Renal pelvis (tissue), 12 donors: ENCODE measurements at places on chromosomes 3 and 15.

- no peak for DNase-seq
Observed at GRCh38 chr3:1805331-1805730, 293.3 kb upstream of the CNTN4 start.

DNA sequence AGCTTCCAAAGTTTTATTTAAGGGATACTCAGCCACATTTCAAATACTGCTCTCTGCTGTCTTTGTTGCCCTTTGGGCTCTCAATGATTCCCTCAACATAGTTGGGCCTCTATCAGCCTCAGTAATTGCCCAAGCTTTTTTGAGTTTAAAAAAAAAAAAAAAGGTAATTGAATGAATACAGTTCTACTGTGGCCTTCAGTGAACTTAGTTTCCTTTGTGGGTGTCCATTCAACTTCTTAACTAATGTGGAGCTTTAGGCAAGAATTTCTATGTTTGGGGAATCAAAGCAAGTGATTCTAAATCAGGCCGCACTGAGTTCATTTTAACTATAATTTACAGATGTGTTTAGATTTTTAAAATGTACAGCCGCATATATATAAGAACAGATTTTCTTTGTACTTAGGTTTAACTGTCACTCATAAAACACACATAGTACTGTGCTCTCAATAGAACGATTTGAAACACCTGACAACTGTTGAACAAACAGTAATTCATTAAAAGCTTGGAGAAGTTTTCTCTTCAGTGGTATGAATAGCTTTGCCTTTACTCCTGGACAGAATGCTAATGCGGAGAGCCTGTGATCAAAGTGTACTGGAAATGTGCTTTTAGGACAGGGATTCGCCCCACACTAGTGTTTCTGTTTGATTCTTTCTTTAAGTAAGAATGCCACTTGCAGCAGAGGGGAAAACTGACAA is 844.9 kb upstream of the SEMA6D start:
- no peak for DNase-seq

- DNase-seq: no peak
Observed at GRCh38 chr3:178181784-178182183, 354.5 kb upstream of the KCNMB2 start.

DNA sequence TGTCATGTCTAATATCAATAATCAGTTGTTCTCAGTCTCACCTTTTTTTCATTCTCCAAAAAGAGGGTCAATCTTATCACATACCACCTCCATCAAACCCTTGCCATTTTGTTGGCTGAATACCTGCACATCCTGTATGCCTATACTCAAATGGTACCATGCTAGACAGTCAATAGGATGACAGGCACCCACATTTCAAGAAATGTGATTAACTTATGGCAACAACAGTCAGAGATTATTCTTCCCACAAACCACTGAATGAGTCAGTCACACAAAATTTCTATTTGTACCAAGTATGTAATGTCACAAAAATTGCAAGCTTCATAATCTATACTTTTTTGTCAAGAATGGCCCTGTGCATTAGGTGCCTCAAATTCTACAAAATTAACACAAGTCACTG is 5.1 kb upstream of the SLC27A2 start:
- no peak for DNase-seq

DNA sequence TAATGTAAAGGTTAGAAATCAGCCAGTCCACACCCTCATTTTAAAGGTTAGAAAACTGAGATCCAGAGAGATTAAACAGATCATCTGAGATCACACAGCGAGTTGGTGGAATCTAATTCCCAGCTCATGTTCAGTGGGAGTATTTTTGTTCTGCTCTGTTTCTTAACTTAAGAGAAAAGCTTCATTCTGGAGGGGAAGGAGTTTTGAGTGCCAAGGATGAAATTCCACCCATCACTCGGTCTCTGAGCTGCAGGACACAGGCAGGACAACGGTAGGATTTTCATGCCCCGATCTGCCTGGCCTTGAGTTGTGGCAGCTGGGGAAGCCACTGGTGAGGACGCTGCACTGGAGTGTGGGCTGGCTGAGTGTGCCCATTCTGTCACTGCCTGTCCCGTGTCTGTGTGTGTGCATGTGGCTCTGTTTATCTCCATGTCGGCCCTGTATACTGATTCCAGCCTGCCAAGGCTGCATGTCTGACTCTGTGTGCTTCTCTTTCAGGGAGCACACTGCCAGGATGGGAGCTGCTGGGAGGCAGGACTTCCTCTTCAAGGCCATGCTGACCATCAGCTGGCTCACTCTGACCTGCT is 94.3 kb downstream of the CEMIP start:
- peak; percentile 26 for DNase-seq

GRCh38 chr15:24848050-24848449 is 106.7 kb upstream of the SNRPN start:
- DNase-seq: peak; percentile 48

DNA sequence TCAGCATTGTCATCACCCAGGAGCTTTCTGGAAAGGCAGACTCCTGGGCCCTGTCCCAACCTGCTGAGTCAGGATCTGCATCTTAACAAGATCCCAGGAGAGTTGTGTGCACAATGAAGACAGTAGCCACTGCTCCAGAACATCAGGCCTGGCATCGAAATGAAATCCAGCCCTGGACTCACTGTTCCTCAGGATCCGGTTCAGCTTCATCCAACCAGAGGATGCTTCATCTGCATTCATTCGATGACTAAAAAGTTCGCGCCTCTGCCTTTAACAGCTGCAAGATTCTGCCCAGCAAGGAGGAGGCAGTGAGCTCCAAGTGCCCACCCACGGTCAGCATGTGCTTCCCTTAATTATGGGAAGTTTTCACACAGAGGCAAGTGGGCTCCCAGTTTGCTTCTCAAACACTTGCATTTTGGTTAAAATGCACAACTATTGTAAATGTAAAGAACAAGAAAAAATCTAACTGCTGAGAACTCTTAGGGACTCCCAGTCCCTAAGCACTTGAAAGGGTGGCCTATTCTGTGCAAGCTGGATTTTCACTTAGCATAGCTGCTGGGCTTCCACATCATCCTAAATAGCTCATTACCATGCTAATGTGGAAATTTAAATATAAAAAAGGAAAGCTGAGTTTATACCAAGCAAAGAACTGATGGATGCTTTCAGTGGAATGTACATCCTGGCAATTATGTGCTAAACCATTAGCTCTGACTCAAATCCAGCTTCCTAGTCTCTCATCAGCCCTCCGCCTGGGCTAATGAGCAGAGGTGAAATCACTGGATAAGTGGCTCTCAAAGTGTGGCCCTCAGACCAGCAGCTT is 25.5 kb upstream of the ESYT3 start:
- DNase-seq: no peak

DNA sequence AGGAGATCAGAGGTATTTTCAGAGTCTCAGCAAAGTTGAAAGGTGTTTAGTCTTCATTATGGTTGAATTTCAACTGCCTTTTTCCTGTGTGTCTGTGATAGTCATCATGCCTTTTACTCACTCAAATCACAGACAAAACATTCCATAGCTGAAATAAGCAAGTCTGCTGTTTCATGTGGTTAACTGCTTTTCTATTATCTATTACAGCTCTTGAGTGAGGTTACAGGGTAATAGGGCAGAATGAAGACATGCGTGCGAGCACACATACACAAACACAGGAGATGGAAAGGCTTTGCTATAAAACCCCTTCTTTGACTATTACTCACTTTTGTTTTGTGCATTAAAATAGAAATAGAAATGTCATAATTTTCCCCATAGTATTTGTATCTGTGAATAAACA is 192.6 kb upstream of the RARB start:
- no peak for DNase-seq

- no peak for DNase-seq
Observed at GRCh38 chr15:84917452-84917851, 33.0 kb downstream of the SLC28A1 start.

GRCh38 chr3:72553298-72553697 is 294.9 kb downstream of the SHQ1 start:
- DNase-seq: no peak

DNA sequence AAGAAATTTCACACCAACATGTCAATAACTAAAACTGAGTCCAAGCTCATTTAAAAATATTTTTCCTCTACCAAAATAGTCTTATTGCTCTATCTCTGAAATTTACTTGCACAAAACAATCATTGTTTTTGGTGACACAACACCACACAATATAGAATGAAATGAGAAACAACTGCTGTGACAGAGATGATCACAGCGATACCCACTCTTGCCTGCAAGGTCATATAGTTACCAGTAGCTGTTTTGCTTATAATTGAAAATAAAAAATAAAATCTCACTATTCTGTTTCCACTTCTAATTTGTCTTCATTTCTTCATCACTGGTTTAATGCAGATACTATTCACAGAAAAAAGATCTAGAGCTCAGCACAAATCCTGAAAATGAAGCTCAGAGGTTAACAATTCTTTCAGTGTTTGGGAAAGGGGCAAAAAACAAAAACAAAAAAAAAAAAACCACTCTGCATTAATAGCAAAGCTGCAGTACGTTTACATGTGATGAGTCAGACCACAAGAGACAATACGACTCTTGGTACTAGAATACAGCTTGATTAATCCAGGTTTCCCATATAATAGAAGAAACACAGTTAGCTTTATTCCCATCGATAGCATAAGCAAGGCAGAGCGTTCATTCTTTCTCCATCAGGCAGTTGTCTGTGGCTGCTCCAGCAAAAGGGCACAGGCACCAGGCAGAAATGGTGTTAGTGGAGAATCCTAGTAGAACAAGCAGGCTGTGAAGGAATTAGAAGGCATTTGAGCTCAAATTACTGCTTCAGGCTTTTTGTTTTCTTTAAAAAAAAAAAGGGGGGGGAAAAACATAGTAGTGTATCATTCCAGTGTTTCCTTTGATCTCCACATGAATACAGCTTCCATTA is 773 bp downstream of the ANKRD28 start:
- no peak for DNase-seq

DNA sequence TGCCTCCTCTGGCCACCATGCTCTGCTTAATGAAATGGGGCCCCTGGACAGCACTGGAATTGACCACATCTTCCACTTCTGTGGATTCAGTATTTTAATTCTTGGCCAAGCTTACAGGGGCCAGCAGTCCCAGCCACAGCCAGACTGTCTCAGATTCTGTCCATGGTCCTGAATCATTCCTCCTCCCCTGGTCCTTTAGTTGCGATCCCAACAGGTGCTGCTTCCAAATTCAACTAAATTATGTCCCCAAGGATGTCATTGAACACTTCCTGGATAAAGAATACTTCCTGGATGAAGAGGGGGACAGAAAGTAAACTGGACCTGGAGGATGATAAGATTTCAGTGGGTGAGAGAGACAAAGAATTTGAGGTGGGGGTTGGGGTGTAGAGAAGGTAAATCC is 111.1 kb upstream of the FOXB1 start:
- peak; percentile 62 for DNase-seq

DNA sequence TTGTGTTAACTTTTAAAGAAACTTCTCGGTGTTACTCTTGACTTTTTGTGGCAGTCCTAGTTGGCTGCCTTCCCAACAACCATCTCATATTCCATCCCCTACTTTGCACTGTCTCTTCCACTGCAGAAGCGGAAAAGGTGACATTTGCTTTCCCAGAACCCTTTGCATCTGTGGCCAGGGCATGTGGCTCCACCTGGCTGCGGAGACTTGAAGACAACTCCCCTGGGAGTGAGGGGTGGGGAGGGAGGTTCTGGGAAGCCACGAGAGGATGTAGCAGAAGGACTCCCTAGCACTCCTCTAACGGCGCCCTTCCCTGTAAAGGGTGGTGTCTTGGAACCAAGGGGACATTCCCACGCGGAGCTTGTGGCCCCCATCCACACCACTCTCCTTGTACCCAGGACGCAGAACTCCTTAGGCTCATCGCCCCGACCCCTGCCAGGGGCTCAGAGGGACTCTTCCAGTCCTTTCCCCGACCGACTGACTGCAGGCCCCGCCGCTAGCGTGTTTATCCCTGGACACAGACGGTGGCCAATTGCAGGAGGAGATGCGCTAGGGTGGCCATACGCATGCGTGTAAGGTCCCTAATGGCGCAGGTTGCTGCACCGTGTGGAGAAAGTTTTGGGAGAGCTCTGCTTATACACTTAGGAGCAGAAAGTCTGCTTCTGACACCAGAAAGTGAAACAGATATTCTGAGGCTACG is 33.2 kb upstream of the SECISBP2L start:
- no peak for DNase-seq

- DNase-seq: no peak
Observed at GRCh38 chr3:24420224-24420623, 74.4 kb downstream of the THRB start.

- DNase-seq: peak; percentile 5
Observed at GRCh38 chr15:64070965-64071851, 22.4 kb downstream of the CIAO2A start.

GRCh38 chr3:170802164-170803151 is 67.5 kb downstream of the RPL22L1 start:
- DNase-seq: peak; percentile 84

GRCh38 chr15:93239591-93239990 is 150.6 kb upstream of the RGMA start:
- no peak for DNase-seq

DNA sequence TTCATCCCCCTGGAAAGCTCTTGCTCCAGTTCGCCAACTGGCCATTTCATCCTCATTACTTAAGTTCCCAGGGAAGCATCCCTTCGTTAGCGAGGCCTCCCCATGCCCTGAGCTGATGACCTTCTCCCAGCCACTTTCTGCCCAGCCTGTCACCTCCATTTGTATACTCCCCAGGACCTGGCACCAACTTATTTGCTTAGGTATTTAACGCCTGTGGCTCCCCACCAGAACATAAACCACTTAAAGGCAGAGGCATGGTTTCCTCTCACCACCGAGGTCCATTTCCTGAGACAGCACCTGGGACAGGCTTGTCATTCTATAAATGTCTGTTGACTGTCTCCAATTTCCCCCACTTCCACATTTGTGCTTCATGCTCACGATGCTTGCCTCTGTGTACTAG is 189.0 kb downstream of the ZNF621 start:
- no peak for DNase-seq

DNA sequence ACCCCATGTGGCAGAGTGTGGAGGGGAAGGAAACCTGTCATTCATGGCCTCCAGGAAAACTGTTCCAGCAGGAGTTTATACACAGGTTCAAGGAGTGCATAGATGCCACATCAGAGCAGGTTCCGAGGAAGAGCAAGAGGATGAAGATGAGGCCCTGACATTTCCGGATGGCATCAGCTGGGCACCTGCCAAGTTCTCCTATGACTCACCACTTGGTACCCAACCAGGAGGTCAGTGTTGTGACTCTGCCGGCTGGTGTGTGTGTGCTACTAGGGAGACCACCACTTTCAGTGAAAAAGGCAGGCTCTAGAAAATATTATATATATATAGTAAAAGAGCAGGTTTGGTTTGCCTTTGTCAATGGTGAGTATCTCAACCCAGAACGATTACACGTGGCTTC is 69.3 kb downstream of the NTRK3 start:
- DNase-seq: no peak
